ENCODE measurements at places on chromosomes 11 and 22.

- DNase-seq: peak; percentile 87
Measured at GRCh38 chr22:37804881-37805809, 2.6 kb upstream of the GCAT start.

GRCh38 chr11:92803391-92803790 is 166.1 kb upstream of the MTNR1B start:
- no peak for DNase-seq

DNA sequence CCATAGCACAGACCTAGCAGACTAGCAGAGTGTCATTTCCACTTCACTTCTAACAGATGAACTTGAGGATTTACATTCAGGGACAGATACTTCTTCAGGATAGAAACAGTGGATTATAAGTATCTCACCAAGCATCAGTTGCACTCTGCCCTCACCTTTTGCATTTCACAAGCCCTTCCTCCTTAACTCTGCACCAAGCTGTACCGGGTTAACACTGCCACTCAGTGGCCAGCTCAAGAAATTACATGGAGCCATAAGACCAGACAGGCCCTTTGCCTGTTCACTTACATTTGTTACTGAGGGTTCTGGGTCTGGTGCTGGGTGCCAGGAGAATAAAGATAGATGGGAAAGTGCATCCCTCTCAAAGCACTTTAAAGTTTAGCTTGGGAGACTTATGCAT is 309.8 kb downstream of the SHANK2 start:
- DNase-seq: no peak

DNA sequence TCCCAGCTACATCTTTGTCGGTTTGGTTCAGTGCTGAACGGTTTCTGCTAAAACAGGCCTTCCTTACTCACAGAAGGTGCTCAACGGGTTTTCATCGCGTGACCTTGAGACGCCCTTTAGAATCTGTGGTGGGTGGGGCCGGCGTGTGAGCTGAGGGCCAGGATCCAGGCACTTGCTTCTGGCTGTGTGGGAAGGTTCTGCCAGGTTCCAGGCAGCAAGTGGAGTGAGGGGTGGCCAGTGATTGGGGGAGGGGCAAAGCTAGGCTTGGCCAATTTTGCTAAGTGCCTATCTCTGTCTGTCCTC is 35.2 kb downstream of the KCNJ4 start:
- DNase-seq: no peak

- no peak for DNase-seq
Measured at GRCh38 chr11:14424096-14424495, 65.1 kb upstream of the RRAS2 start.

DNA sequence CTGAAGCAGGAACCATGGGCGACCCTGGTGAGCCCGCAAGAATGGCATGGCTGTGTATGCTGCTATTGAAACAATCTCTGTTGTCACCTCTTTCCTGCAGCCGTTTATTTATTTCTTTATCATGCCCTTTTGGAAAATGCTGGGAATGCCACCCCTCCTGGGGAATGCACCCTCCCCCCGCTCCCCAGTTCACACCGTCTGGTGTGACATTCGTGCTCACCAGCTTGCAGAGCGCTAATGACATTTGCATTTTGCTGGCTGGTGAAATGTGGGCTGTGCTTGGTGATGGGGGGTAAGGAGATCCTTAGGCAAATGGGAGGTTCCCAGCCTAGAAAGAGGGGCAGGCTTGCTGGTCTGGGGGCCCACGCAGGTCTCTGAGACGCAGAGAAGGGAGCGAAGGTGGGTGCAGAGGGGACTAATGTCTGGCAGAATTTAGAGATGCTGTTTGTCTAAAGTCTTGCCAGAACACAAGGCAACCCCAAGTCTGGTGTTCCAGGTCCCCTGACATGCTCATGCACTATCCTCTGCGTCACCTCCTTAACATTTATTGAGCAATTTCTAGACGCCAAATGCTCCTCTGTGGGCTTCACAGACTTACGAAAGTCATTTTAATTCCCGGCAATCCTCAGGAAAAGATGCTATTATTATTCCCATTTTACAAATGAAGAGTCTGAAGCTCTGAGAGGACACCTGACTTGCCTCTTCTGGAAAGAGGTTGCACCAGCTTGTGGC is 91.7 kb downstream of the TP53I11 start:
- no peak for DNase-seq

- no peak for DNase-seq
Measured at GRCh38 chr11:135002236-135002635, 590.2 kb upstream of the B3GAT1 start.

DNA sequence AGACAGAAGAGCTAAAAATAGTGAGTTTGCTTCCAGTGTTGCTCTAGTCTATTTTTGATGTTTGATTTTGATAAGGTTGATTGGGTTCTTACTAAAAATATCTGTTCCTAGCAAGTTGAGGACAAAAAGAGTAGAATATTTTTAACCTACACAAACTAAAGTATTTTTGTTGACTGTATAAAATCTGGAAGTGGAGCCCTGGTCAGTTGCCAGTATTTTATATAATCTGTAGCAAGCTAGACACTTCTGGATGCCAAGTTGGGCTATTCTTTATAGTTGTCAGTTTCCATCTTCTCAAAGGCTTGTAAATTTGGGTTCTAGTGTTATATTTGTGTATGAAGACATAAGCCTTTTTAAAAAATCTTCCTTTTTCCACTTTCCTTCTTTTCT is 56.7 kb downstream of the HSD17B12 start:
- no peak for DNase-seq

DNA sequence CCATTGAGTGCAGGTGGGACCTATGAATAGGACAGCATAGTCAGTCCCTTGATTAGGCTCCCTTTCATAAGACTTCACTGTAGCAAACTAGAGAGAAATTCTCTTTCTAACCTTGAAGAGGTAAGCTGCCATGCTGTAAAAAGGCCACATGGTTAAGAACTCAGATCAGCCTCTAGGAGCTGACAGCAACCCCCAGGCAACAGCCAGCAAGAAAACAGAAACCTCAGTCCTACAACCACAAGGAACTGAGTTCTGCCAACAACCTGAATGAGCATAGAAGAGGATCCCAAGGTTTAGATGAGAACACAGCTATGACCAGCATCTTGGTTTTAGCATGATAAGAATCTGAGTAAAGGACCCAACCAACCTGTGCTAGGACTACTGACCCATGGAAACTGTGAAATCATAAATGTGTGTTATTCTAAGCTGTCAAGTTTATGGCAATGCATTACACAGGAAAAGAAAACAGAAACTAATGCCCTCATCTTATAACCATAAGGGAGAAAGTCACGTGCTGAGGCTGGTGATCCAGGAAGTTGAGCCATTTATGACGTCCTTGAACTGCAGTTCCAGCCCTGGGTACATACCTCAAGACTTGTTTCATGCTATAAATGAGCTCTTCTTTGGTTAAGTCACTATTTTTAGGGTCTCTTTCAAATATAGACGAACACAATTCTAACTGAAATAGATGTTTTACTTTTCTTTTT is 43.3 kb downstream of the RAB38 start:
- DNase-seq: no peak

GRCh38 chr22:24156141-24156912 is 25.0 kb upstream of the SUSD2 start:
- DNase-seq: peak; percentile 88

DNA sequence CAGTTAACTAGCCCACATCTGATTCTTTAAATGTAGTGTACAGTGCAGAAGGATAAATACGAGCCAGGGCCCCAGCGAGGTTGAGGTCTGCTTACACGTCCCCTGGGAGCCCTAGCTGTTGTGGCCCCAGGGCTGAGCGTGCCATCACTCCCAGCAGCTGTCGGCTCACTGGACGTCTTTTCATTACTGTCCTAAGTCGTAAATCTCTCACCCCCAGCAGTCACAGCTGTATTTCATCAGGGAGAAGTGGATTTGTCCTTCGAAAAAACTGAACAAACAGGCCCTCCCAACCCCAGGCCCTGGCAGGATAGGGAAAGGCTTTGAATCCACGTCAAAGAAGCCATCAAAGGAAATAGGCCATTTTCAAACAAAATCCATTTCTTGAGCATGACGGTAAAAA is 110.4 kb upstream of the CSNK2A3 start:
- DNase-seq: no peak

- DNase-seq: no peak
Measured at GRCh38 chr22:41043722-41044121, 48.7 kb upstream of the EP300 start.

DNA sequence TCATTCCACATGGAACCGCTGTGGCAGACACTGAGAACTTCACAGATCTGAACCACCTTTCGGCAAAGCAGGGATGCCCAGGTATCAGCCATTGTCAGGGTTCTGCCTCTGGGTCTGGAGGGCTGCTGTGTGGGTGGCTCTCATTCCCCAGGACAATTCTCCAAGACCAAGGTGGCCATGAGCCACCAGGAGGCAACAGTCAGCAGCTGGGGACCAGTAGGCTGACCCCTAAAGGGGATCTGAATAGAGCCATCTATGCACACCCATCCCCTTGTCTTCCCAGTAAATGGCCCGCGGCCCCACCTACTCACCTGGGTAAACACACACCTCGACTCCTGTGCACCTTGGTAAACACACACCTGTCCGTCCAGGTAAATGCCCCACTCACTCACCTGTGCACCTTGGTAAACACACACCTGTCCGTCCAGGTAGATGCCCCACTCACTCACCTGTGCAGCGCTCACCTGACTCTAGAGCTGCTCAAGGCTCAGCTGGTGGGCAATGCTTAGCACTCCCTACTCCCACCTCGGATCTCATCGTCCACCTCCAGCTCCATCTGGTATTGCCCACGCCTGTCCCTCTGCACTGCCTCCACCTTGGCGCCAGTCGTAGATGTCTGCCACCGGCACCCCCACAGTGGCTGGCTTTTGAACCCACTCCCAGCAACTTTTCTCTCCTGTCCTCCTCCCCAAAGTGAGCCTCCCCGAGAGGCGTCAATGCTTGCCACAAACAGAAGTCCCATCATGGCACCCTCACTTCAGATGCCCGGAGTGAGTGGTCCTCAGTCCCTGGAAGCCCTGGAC is 10.2 kb downstream of the SLC25A1 start:
- DNase-seq: no peak

DNA sequence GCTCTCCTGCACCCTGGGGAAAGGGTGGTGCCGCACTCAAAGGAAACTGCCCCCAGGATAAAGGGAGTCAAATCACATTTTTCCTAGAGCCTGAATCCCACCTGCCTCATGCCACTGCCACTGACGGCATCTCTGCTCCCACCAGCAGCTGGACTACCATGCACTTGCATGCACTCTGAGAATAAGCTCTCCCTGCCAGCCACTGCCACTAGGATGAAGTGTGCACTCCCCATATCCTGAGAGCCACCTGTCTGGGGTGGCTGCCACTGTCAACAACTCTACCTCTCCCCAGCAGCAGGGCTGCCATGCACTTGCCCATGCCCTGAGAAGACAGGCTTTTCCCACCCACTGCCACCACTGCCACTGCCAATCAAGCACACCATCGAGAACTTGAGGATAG is 31.6 kb downstream of the MRGPRX4 start:
- DNase-seq: no peak

DNA sequence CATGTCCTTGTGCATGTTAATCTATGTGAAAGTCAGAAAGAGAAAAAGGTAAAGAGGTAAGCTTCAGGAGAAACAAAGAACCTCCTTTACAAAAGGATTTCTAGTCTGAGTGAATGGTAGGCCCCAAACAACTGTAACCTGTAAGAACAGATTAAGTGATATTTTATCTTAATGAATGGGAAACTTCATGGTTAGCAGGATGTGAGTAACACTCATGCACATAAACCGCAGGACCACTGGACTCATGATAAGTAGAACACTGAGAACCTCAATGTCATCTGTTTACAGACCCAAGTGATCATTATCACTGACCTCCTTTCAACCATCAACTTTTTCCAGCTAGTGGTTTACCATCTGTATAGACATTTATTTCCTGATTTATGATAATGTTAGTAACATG is 19.9 kb downstream of the OR8G5 start:
- no peak for DNase-seq

- peak; percentile 27 for DNase-seq
Measured at GRCh38 chr22:29148036-29148435, 57.7 kb upstream of the EMID1 start.

GRCh38 chr11:17490938-17491337 is 14.3 kb upstream of the ABCC8 start:
- no peak for DNase-seq

GRCh38 chr11:13052130-13052571 is 43.0 kb downstream of the RASSF10 start:
- no peak for DNase-seq

GRCh38 chr11:112837162-112837826 is 123.9 kb upstream of the NCAM1 start:
- no peak for DNase-seq

DNA sequence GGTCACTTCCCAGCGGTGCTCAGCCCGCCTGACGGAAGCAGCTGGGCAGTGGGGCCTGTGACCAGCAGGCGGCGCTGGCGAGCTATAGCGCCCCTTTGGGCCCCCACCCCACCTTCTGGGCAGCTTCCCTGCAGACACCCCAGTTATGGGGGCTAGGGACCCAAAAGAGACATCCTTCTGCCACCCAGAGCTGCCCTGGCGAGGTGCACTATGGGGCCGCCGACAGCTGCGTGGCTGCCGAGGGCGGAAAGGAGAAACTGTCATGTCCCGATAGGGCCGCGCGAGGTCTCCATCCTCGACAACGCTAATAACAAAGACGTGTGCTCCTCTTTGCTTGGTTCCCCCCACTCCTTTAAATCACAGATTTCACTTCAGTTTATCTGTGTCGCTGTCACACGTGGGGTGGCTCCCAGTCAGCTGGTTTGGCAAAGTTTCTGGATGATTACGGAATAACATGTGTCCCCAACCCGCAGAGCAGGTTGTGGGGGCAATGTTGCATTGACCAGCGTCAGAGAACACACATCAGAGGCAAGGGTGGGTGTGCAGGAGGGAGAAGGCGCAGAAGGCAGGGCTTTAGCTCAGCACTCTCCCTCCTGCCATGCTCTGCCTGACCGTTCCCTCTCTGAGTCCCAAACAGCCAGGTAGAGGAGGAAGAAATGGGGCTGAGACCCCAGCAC is 673 bp upstream of the MYO7A start:
- peak; percentile 85 for DNase-seq

GRCh38 chr22:19976671-19977070 is 35.1 kb upstream of the TXNRD2 start:
- DNase-seq: no peak

DNA sequence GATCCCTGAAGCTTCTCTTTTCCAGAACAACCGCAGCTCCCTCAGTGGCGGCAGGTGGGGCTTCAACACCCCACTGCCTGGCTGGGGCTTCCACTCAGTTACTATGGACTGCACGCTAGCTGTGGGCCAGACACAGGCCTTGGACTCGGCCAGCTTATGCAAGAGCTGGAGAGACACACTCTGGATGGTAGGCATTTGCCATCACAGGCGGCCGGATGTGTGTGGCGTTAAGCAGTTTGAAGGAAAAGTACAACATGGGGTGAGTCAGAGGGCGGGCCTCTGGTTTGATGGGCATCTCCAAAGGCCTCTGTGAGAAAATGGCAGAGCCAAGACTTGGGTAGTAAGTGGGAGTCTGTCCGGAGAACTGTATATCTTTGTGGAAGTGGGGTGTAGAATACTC is 17.6 kb downstream of the KCNJ4 start:
- DNase-seq: no peak

All from activated effector memory CD4-positive, alpha-beta T cell treated with anti-CD3 and anti-CD28 coated beads, Interleukin-2, amount 50 U/mL, for 16 hours (primary cell).